ENCODE measurements at places on chromosomes 2 and 18. TPM values are rescaled to one million over a fixed set of nuclear protein-coding genes. Genes with fewer than 3 reads are reported as not detected.

CYP1B1 gene
- 5.5 TPM for total RNA-seq

KLF11 gene
- 3.6 TPM for total RNA-seq

UGT1A9 gene
- total RNA-seq = 4.9 TPM

SCN9A gene
- total RNA-seq = 1.9 TPM

IAH1 gene
- 112 TPM for total RNA-seq

FBLN7 gene
- total RNA-seq = 0.44 TPM

PSMA8 gene
- total RNA-seq = not detected

IL36RN gene
- total RNA-seq = 0.14 TPM

C2orf15 gene
- total RNA-seq = 0.46 TPM

NEB gene
- total RNA-seq = 0.36 TPM

ALLC gene
- total RNA-seq = not detected

ZNF396 gene
- total RNA-seq = 0.88 TPM

MARCHF4 gene
- 25.5 TPM for total RNA-seq

CHST9 gene
- total RNA-seq = not detected

FN1 gene
- total RNA-seq = 307 TPM

FEV gene
- total RNA-seq = not detected

MAB21L4 gene
- 0.22 TPM for total RNA-seq

KCNS3 gene
- 1.2 TPM for total RNA-seq

MYO5B gene
- 9.2 TPM for total RNA-seq

CTNNA2 gene
- total RNA-seq = 0.16 TPM

RTP5 gene
- not detected for total RNA-seq

RUFY4 gene
- 0.09 TPM for total RNA-seq

KCNG2 gene
- total RNA-seq = 0.07 TPM

SESTD1 gene
- total RNA-seq = 27.2 TPM

CYP27A1 gene
- 0.15 TPM for total RNA-seq

GCG gene
- not detected for total RNA-seq

Measured in A549 treated with Hydrocortisone at 1 μM for 4 hours (cell line).